Stimulated activated memory B cell treated with anti-CD40 and anti-IgM and Interleukin-4, amounts not matched to agents 10 μg/mL and 1 μg/mL and 100 μg/mL, for 72 hours (primary cell): ENCODE measurements at places on chromosomes 5 and 9.

DNA sequence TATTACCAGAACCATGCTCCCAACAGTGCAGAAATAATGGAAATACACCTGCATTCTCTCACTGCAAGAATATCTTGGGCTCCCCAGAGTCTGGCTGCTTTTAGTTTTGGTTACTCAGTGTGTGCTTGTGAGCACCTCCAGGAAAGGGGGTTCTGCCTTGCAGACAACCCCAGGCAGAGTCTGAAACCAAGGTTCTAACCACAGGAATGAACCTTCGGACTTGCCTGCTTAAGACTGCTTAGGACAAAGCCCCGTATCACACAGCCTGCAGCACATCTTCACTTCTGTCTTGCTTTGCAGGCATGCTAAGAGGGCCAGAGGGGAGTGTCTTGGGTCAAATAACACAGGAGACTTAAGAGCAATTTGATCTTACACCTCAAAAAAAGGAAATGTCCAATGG lies 94.8 kb upstream of the SPATA31C2 start:
- ATAC-seq: no peak

- ATAC-seq: no peak
Observed at GRCh38 chr9:69675563-69675962, 3.4 kb upstream of the APBA1 start.

GRCh38 chr9:130172161-130172857 lies at the start of gene NCS1:
NCS1 (plus strand) TSS chr9:130172404; CDS start chr9:130172664, 260 bp downstream.
- ATAC-seq: peak; percentile 74

- ATAC-seq: no peak
Observed at GRCh38 chr9:106069241-106069640, 374.9 kb downstream of the TMEM38B start.

- ATAC-seq: no peak
Observed at GRCh38 chr9:109447329-109448076, 50.6 kb downstream of the PTPN3 start.

GRCh38 chr5:172123269-172123692 lies 64.7 kb downstream of the STK10 start:
- ATAC-seq: no peak

- no peak for ATAC-seq
Observed at GRCh38 chr5:164577201-164577600, 1071.8 kb downstream of the MAT2B start.

GRCh38 chr9:125507226-125507625 lies 199.8 kb downstream of the MAPKAP1 start:
- no peak for ATAC-seq

- ATAC-seq: no peak
Observed at GRCh38 chr5:154709368-154710305, 45.5 kb upstream of the LARP1 start.
